ENCODE measurements at places on chromosomes 12 and 14. TPM values are rescaled to one million over a fixed set of nuclear protein-coding genes. Genes with fewer than 3 reads are reported as not detected.
A peak's percentile ranks its signal among the peaks of the same experiment; 100 is the strongest.

GRCh38 chr12:7103837-7104584 is 5.0 kb downstream of the C1RL start:
- H3K4me3 ChIP-seq, result no peak overlapping the region
- no peaks in the 10 kb centered on the region for H3K27me3 ChIP-seq
- H3K27ac ChIP-seq, result no peak overlapping the region
- peaks cover 62% of the 10 kb centered on the region for H3K36me3 ChIP-seq

The MRPS35 gene
- total RNA-seq, result 31.8 TPM

- H3K36me3 ChIP-seq, result no peaks in the 10 kb centered on the region
- H3K27me3 ChIP-seq, result peaks cover 5% of the 10 kb centered on the region
- no peak for DNase-seq
- no peak overlapping the region for H3K4me3 ChIP-seq
- H3K27ac ChIP-seq, result no peak overlapping the region
Observed at GRCh38 chr12:55652352-55652751, 15.7 kb downstream of the OR10P1 start.

The EID3 gene
- total RNA-seq, result 3.4 TPM

DNA sequence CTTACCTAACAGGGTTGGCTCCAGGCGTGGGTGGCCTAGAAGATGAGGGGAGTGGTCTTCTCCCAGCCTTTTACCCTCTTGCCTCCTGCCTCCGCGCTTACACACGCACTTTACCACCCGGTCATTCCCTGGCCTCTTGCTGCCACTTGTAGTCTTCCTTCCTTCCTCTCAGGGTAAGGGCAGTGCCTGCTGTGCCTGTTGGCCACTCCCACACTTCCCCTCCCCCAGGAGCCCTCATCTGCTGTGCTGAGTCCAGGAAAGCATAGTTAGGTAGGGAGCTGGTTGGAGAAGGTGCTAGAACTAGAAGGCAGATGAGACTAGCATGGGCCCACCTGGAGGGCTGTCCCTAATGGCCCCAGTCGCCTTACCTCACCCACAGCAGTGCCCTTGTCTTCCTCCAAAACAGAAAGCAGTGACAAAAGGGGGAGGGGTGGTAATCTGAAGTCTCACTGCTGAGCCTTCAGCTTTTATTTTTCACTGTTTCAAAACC is 54.3 kb upstream of the SRSF5 start:
- H3K36me3 ChIP-seq, result peaks cover 66% of the 10 kb centered on the region
- DNase-seq, result peak; percentile 42
- peak overlapping the region; percentile 33 for H3K4me3 ChIP-seq
- H3K27me3 ChIP-seq, result no peaks in the 10 kb centered on the region
- peaks cover 90% of the 10 kb centered on the region for H3K4me1 ChIP-seq
- peak overlapping the region; percentile 88 for H3K27ac ChIP-seq

DNA sequence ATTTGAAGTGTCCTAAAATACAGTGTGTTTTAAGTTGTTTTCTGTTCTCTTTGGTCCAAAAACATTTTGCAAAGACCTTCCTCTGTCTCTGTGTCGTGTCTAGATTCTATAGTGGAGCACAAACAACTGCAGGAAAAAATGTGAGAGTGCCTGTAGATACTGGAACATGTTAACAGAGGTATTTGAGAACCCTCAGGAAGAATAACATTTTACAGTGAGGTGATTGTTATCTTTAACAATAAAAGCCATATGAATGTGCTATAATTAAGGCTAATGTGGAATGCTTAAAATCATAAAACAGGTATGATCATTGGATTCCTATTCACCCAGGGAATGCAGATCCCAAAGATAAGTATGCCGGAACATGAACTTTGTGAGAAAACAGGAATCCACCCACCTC is 98.0 kb downstream of the SAMD4A start:
- no peak for DNase-seq
- H3K4me1 ChIP-seq, result peaks cover 9% of the 10 kb centered on the region
- H3K27me3 ChIP-seq, result peaks cover 44% of the 10 kb centered on the region
- H3K27ac ChIP-seq, result no peak overlapping the region

GRCh38 chr14:50829489-50830043 is 1.4 kb downstream of the NIN start:
- DNase-seq, result no peak
- no peak overlapping the region for H3K27ac ChIP-seq
- H3K4me1 ChIP-seq, result peaks cover 34% of the 10 kb centered on the region
- H3K27me3 ChIP-seq, result peaks cover 13% of the 10 kb centered on the region
- H3K36me3 ChIP-seq, result peaks cover 24% of the 10 kb centered on the region

DNA sequence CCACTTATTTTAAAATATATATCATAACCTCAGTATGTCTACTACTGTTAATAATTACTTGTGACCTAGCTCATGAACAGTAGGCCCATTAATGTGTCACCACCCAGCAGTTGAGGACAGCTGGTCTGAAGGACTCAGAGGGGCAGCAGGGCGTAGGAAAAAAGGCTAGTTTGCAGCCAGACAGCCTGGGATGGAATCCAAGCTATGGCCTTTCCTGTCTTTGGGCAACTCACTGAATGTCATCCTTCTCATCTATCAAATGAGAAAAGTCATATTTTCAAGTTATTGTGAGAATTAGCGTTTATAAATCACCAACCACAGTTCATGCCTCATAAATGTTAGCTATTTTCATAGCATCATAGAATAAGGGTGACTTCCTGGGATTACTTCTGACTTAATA is 12.3 kb downstream of the DENND5B start:
- no peaks in the 10 kb centered on the region for H3K36me3 ChIP-seq
- H3K4me3 ChIP-seq, result no peak overlapping the region
- H3K27ac ChIP-seq, result no peak overlapping the region
- H3K27me3 ChIP-seq, result peaks cover 5% of the 10 kb centered on the region
- H3K4me1 ChIP-seq, result peaks cover 6% of the 10 kb centered on the region

DNA sequence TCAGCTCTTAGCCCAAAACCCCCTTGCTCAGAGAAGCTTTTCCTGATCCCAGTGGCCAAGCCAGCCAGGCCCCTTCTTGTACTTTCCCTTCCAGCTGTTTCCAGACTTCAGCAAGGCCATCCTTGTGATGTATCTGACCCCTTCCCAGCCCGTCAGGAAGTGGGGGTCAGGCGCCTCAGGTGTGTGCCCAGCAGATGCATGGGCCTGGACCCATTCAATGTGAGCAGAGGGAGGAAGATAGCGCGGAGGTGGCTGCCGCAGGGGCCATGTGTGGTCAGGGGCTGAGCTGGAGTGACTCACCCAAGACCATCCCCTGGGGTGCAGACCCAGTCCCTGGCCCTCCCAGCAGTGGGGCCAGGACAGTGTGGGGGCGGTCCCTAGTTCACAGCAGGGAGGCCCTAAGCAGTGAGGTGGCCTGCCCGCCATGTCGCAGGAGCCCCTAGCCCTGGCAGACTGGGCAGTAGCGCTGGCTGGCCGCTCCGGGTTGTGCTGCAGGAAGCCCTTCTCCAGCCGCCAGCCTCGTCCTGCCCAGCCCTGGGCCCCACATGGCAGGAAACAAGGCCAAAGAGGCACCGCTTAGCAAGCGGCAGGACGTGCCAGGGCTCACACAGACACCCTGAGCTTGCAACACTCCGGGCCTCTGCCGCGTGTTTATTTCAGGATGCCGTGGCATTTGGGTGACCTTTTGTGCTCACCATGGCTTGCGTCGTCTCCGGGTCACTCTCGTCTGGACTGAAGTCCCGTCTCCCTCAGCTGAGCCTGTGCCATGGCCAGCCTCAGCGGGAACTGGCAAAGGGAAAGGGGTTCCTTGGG is 12.0 kb downstream of the ADSS1 start:
- no peaks in the 10 kb centered on the region for H3K4me1 ChIP-seq
- H3K27me3 ChIP-seq, result peaks cover 6% of the 10 kb centered on the region
- no peak overlapping the region for H3K27ac ChIP-seq
- H3K4me3 ChIP-seq, result no peak overlapping the region
- H3K36me3 ChIP-seq, result no peaks in the 10 kb centered on the region

The EXOC3L4 gene
- not detected for total RNA-seq

- H3K36me3 ChIP-seq, result no peaks in the 10 kb centered on the region
- DNase-seq, result no peak
- H3K27ac ChIP-seq, result no peak overlapping the region
- H3K27me3 ChIP-seq, result no peaks in the 10 kb centered on the region
Observed at GRCh38 chr12:84825149-84825548, 87.5 kb downstream of the SLC6A15 start.

The KLRC2 gene
- not detected for total RNA-seq

GRCh38 chr14:54808326-54809161 is 94.1 kb downstream of the GCH1 start:
- no peak for DNase-seq
- H3K27me3 ChIP-seq, result peaks cover 21% of the 10 kb centered on the region
- no peaks in the 10 kb centered on the region for H3K36me3 ChIP-seq
- H3K27ac ChIP-seq, result no peak overlapping the region
- peaks cover 3% of the 10 kb centered on the region for H3K4me1 ChIP-seq

DNA sequence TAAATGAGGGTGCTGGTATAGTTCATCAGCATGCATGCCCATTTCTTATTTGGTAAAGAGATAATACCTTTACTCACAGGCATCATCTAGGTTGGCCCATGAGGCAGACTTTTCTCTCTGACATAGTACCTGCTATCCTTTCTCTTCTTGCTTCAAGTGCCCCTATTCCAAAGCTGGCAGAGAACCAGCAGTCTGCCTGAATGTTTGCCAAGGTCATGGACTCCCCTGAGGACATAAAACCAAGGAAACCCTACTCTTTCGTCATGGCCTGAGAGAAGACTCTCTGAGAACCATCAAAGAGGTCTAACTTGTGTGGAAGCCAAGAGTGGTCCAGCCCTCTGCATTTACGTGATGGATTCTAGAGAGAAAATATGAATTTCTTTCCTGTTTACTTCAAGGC is 11.9 kb downstream of the PPP1R36 start:
- H3K4me1 ChIP-seq, result peaks cover 12% of the 10 kb centered on the region
- no peak overlapping the region for H3K4me3 ChIP-seq

GRCh38 chr12:85237327-85237726 is 42.7 kb upstream of the ALX1 start:
- no peak overlapping the region for H3K27ac ChIP-seq
- no peaks in the 10 kb centered on the region for H3K27me3 ChIP-seq
- H3K4me3 ChIP-seq, result no peak overlapping the region
- H3K36me3 ChIP-seq, result no peaks in the 10 kb centered on the region

Measured in activated CD4-positive, alpha-beta memory T cell treated with anti-CD3 and anti-CD28 coated beads, Interleukin-2, amount 10 ng/mL, durations not matched to agents 7 days and 5 days (primary cell).